ENCODE measurements at places on chromosomes 12 and 14.

GRCh38 chr12:948238-948637, 1.3 kb downstream of the RAD52 start:
- DNase-seq = no peak

DNA sequence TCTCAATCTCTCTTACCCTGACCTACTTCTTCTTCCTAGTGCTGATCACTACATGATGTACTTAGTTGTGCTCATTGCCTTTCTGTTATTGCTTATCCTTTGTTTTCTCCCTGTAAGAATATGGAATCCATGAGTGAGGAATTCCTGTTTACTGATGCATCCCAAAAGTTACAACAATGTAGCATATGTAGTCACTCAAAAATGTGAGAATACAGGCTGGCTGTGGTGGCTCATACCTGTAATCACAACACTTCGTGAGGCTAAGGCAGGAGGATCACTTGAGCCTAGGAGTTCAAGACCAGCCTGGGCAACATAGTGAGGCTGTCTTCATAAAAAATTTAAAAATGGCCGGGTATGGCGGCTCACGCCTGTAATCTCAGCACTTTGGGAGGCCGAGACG, 8.0 kb upstream of the WDR20 start:
- no peak for DNase-seq

- DNase-seq = no peak
These were observed 1304.9 kb downstream of the TMEM121 start for GRCh38 chr14:106831322-106831720.

GRCh38 chr12:109830267-109830666, 2.9 kb downstream of the TRPV4 start:
- DNase-seq = peak; percentile 36

DNA sequence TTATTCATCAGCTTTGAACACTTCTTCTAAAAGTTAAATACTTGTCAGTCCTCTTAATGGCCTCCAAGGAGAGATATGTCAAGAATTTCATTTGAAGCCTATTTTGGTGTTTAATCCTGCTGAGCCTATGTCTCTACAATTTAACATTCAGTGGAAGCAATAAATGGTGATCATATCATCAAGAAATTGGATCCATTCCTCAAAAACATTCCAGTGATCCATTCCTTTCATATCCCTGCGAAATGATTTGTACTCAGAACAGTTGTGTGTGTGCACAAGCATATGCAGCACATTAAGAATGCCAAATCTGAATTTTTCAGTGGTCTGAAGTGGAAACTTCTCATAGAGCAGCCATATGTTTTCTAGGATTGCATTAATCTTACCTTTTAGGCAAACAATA, 373.7 kb upstream of the SYT1 start:
- DNase-seq = no peak

- no peak for DNase-seq
These were observed 17.4 kb upstream of the GCH1 start for GRCh38 chr14:54920052-54920451.

DNA sequence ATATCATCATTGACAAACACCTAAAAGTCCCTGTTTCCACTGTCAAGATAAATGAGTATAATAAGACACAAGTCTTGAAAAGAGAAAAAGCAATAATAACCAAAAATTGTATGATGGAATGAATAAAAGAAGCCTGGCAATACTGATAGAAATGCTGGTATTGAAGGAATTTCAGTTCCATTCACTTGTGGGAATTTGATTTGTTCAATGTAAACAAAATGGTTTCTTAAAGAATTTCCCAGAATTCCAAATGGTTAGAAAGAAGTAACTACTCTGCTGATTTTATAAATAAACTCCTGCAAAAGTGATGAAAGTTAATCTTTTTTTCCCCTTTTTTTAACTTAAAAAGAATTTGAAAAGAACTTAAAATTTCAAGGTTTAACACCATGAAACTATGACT, 129.9 kb upstream of the PDZRN4 start:
- DNase-seq = no peak

DNA sequence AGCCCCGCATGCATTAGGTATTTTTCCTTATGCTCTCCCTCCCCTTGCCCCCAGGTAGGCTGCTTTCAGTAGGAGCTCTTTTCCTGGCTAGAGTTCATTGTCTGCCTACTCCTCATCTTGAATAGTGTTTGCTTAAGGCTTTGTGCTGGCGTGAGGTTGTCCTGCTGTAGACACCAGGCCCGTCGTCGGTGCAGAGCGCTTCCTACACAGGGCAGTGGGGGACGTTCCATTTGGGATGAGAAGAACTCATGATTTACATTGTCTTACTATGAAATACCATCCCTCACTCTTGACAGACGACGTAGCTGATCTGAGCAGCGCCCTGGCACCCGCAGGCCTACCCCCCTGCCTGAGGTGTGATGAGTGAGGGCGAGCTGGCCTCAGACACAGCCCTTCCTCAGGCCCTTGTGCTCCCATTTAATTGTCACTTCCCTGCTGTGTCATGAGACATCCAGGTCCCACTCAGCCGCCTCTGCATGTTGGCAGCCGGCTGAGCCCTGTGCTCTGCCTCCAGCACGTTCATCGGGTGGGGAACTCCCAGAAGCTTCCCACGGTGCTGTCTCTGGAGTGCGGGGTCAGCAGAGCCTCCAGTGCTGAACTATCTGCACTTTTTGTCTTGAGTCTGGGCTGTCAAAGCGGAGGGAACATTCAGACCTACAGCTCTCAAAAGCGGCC, 76.0 kb downstream of the WDR20 start:
- DNase-seq = no peak

- peak; percentile 60 for DNase-seq
These were observed 4.8 kb downstream of the PPP1R36 start for GRCh38 chr14:64554556-64554955.

Data from large intestine (tissue), 12 donors.